ENCODE measurements at places on chromosomes 4 and X.
A peak's percentile ranks its signal among the peaks of the same experiment; 100 is the strongest.

DNA sequence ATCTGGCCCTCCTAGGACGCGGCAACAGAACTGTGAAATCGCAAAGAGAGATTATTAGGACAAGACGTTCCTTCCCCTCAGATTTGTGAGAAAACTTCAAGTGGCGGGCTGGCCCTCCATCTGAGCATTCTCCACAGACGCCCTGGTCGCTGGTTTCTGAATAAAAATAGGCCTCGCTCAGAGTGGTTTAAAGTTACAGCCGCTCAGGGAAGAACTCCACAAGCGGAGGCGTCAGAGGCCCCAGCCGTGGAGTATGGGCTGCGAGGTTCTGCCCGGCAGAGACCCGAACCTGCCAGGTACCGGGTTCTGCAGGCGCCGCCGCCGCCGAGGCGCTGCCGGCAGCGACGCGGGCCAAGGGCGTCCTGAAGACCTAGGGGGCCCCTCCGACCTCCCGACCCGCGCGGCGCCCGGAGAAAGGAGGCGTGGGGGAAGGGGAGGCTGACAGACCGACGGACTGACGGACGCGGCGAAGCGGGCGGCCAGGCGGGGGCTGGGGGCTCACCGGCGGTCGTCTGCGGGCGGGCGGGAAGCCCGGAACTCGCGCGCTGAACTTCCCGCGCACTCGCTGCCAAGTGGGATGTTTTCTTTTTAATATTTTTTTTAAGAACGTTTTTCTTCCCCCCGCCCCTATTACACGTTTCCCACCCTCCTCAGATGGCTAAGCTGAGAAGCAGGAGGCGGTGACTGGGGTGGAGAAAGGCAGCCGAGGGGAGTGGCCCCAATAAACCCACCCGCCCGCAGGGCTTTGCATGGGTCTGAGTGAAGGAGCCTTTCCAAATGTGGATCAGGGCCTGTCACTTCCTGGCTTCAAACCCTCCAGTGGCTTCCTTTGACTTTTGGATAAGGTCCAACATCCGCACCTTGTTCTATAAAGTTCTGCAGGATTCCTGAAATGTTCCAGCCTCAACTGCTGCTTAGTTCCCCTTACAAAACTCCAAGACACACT, at the start of gene PABPC4L:
Gene PABPC4L, minus strand, starts transcription at position 574 of the 946 bp plus-strand sequence. CDS start 770 bp downstream, outside the sequence.
- peak; percentile 22 for DNase-seq

- no peak for DNase-seq
These were observed 88.6 kb downstream of the CHRNA9 start for GRCh38 chr4:40423735-40424134.

- DNase-seq = peak; percentile 42
These were observed 42.0 kb downstream of the MAP7D3 start for GRCh38 chrX:136209016-136209738.

GRCh38 chr4:164945146-164945545, 32.3 kb downstream of the TRIM61 start:
- no peak for DNase-seq

GRCh38 chr4:164439037-164439436, 314.9 kb upstream of the SMIM31 start:
- no peak for DNase-seq

GRCh38 chrX:100194082-100194775, 215.8 kb downstream of the PCDH19 start:
- DNase-seq = no peak

GRCh38 chr4:143531380-143531779, 17.9 kb downstream of the SMARCA5 start:
- DNase-seq = no peak

- DNase-seq = no peak
These were observed 20.6 kb upstream of the ALB start for GRCh38 chr4:73383452-73383851.

DNA sequence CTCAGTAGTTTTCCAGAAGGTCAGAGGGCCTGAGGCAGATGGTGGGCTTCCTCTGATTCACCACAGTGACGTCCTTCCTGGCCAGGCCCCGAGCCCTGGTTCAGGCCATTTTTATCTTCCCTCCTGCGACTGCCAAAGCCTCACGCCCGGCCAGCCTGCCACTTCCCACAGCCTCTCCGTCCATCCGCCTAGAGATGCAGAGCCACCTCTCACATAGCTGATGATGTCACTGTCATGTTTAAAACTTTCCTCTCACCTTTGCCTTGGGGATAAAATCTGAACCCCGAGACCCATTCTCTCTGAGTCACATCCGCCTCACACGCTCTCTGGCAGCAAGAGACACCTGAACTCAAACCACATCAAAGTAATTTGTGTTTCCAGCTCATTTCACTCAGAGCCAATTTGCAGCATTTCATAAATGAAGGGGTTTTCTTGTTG, 175.3 kb downstream of the QDPR start:
- DNase-seq = peak; percentile 17

- DNase-seq = no peak
These were observed 105.4 kb upstream of the DIAPH2 start for GRCh38 chrX:96579252-96579651.

- no peak for DNase-seq
These were observed 130.9 kb downstream of the REPS2 start for GRCh38 chrX:17077361-17077760.

DNA sequence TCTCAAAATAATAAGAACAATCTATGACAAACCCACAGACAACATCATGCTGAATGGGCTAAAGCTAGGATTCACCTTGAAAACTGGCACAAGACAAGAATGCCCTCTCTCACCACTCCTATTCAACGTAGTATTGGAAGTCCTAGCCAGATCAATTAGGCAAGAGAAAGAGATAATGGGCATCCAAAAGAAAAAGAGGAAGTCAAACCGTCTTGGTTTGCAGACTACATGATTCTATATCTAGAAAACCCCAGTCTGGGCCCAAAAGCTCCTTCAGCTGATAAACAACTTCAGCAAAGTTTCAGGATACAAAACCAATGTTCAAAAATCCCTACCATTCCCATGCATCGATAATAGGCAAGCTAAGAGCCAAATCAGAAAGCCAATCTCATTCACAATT, 59.0 kb downstream of the CHM start:
- no peak for DNase-seq

GRCh38 chr4:6228158-6229067, 28.1 kb upstream of the JAKMIP1 start:
- no peak for DNase-seq

DNA sequence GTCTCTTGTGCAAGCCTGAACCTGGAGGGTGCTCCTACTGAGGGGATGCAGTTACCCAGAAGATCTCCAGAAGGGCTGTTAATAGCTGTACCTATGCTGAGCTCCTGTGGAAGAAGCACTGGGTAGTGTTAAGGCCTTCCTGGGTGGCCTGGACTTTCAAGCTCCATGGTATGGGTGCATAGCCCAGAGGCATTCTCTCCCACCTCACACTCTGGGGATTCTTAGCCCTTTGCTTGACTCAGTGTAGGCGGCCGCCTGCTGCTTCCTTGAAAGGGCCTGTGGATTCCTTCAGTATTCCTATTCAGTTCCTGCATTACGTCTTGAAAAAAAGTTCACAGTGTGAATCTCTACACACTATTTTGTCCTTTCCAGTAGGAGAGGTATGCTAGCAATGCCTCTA, 235.7 kb upstream of the MAGEB16 start:
- no peak for DNase-seq

- no peak for DNase-seq
These were observed 32.5 kb upstream of the IL2 start for GRCh38 chr4:122489061-122489460.

DNA sequence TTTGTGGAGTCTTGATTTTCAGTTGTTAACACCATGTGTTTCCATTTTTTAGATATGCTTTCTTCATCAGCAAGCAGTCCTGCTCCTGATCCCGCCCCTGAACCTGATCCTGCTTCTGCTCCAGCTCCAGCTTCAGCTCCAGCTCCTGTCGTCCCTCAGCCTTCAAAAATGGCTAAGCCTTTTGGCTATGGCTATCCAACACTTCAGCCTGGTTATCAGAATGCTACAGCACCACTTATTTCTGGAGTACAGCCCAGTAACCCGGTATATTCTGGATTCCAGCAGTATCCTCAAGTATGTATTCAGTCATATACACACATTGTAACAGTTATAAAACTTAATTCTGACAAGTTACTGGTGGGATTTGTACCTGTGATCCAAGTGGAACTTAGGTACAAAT, 60.9 kb downstream of the SEC24B start:
- DNase-seq = no peak

GRCh38 chr4:1661695-1662094, 22.4 kb downstream of the FAM53A start:
- no peak for DNase-seq

GRCh38 chr4:3022112-3022511, 52.2 kb downstream of the HTT-AS start:
- DNase-seq = no peak

GRCh38 chrX:23855569-23855968, 52.2 kb downstream of the APOO start:
- no peak for DNase-seq

DNA sequence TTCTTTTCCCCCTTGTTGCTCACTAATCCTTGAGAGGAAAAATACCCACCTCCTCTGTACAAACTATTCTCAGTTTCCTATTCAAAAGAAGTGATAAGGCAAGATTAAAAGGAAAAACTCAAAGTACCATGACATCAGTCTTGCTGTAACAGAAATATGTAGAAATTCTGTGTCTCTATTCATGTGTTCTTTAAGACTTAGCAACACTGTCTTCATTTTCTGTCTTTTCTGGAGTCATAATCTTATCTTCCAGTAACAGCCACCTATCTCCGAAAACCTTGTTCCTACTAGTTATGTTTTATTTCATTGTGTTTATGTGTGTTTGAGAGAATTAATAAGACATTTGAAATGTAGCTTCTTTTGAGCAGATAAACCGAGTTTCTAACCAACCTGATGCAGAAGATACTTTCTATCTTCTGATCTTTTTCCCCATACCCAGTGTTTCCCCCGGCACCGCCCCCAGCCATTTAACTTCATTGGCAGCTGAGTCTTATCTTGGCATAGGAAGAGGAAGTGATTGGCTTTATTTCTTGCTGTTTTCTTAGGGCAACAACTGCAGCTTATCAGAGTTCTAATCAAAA, 8.0 kb downstream of the FAM241A start:
- DNase-seq = no peak

- no peak for DNase-seq
These were observed 20.6 kb downstream of the CORIN start for GRCh38 chr4:47817275-47817674.

DNA sequence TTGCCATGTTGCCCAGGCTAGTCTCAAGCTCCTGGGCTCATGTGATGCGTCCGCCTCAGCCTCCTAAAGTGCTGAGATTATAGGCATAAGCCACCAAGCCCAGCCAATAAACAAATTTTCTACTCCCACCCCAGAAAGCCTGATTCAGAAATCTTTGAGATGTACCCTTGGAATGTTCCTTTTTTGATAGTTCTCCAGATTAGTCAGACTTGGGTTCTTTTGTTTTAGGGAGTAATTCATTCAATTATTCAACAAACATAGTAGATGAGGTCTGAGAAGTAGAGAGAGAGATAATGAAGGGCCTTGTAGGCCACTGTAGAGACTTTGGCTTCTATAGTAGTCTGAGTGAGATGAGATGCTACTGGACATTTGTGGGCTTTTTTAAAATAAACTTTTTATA, 27.8 kb downstream of the RP2 start:
- no peak for DNase-seq

- no peak for DNase-seq
These were observed 233.4 kb downstream of the MAML3 start for GRCh38 chr4:139920486-139921002.

GRCh38 chr4:2813446-2814405, 20.8 kb downstream of the SH3BP2 start:
- no peak for DNase-seq

GRCh38 chr4:113899271-113900070, 80.0 kb downstream of the ARSJ start:
- no peak for DNase-seq

GRCh38 chrX:110000847-110001713, 1.8 kb upstream of the TMEM164 start:
- no peak for DNase-seq

GRCh38 chr4:140790765-140791164, 34.6 kb upstream of the TBC1D9 start:
- peak; percentile 27 for DNase-seq

- no peak for DNase-seq
These were observed 123.7 kb downstream of the CBR4 start for GRCh38 chr4:168886351-168886750.

GRCh38 chr4:176323511-176324160, 3.9 kb downstream of the SPCS3 start:
- DNase-seq = no peak

DNA sequence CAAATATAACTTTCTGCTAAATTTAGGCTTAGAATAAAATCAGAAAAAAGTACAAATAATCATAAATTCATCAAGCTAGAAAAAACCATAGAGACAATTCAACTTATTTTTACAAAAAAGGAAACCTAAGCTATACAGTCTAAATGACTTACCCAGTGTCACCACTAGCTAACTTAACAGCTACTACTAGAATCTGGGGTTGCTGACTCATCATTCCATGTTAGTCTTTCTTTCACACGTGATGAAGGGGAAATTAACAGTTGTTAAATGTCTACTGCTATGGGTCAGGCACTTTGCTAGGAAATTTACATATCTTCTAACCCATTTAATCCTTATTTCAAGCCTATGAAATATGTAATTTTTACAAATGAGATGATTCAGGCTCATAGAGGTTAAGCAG, 349.3 kb upstream of the GALNT7 start:
- no peak for DNase-seq

GRCh38 chrX:68999356-68999755, 165.9 kb downstream of the PJA1 start:
- DNase-seq = no peak

DNA sequence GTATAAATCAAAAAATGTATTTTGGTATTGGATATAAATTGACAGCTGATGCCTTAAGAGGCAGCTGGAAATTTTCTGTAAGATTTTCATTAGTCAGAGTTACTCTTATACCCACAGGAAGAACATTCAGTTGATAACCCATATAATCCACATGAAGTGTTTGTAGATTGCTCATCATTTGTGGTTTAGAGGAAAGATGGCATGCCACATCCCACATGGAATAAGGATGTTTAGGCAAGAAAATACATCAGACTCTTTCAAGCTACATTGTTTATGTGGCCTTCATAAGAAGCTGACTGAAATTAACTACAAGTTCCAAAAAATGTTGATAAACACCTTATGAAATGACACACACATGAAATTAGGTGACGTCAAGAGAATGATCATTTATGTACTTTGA, 56.6 kb downstream of the AREG start:
- no peak for DNase-seq

DNA sequence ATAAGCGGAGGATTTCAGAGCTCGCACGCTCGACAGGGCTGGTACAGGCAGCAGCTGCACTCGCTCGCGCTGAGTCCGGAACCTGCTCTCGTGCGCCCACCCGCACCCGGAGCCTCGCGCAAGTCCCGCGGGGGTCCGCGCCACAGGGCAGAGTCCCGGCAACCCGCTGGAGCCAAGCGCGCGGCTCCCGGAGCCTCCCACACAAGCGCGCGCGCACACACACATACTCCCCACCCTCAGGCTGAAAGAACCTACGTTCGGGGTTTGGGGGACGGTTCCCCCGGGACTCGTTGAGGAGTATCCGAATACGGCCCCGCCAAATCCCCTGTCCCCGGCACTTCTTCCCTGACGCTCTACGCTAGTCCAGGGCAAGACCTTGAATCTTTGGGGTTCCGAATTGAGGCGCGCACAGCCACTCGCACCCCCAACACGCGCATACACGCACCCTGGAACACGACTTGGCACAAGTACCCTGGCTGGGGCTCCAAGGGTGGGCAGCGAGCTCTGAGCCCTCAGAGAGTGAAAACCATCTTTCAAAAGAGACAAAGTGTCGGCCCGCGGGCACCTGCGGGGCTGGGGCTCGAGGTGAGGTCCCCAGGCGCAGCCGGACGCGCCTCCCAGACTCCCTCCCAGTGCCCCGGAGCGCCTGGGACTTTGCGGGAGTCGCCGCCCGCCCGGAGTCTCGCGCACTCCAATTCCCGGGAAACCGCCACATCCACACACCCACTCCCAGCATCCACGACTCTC, 952 bp downstream of the ANOS1 start:
- DNase-seq = no peak
